ENCODE measurements at places on chromosomes 2 and 18.

DNA sequence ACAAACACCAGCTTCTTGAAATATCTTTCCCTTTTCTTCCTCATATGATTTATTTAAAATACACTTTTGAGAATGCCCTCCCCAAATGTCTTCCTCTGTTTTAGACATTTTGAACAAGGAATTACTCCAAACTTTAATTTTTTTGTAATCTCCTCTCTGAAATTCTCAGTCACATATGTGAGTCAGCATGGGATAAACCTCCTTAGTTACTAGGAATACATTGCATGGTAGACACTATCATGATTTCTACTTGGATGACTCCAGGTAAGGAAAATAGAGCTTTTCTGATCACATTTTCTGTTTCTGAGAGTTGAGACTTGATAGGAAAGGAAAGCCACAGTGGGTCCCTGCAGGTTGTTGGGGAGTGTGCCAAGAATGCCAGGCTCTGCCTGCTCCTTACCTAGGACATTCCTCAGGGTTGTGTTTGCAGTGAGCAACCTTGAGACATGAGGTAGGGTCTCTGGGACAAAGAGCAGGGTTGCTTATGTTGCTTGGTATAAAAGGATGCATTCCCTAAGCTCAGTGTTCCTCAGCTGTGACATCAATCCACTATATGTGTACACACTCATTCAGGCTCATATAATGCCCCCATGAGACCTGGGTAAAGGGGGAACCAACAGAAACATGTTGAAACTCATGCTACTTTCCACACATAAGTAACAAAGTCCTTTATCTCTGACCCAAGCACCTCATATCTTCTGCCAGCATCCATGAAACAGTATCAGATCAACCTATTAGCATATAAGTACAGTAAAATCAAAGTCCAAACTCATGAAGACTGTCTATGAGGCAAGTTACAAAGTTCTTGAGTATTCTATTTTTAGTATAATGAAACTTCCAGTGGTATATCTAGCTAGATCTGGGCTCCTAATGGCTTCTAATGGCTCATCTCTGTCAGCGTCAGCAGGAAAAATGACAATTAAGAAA, 112.8 kb upstream of the SCN1A start:
- no peak for DNase-seq

DNA sequence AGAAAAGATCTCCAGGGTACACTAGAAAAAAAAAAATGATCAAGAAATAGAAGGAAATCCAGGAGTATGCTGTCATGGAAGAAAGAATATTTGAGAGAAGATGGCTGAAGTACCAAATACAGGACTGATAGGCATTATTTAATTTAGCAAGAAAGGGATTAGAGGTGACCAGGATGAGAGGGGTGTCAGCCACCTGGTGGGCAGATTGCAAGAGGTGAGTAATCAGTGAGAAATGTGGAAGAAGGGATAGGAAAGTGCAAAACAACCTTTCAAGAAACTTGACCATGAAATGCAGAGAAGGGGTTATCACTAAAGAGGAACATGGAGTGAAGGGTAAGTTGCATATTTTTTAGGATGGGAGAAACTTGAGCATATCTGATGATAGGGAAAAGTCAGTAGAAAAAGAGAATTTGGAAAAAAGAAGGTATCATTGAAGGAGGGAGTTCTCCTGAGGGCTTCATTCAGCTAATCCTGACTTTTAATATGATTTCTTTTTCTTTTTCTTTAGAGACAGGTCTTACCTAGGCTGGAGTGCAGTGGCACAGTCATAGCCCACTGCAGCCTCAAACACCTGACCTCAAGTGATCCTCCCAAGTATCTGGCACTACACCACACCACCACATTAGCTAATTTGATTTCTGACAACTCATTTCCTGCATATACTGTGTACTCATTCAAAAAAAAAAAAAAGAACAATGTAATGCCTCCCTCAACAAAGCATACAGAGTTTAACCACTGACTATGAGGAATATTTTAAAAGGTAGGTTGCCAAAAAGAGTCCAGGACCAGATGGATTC, 101.3 kb downstream of the LRP2 start:
- DNase-seq: no peak

DNA sequence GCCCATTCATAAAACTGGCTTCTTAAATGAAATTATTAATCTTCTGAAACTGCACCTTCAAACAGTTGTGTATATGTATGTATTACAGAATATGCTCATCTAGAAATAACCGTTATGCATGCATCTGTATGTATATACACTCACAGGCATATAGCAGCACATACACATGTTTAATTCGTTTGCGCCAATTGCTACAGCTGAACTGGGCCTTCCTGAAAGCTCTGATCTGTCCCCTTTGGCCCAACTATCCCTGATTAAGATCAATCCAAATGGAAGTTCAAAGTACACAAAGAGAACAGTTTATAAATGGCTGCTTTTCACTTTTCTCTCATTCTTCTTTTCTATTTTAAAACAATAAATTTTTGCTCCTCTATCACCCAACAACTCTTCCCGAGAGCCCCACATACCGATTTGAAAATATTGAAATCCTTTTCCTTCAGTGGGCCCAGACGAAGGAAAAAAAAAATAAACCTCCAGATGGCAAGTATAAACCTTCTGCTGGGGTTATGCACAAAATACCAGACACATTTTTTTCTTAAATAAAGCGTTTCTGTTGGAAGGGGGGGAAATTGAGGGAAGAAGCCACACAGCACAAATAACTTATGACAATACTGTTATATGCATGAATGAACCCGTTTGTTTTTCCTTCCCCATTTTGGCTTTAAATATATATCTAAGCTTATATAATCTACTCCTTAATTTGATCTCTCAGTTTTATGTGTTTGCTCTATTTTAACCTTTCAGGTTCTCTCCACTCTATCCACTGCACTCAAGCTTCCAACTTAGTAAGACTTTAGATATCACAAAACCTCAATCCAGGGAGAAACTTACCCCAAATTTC, 267.3 kb downstream of the TCF4 start:
- DNase-seq: no peak

DNA sequence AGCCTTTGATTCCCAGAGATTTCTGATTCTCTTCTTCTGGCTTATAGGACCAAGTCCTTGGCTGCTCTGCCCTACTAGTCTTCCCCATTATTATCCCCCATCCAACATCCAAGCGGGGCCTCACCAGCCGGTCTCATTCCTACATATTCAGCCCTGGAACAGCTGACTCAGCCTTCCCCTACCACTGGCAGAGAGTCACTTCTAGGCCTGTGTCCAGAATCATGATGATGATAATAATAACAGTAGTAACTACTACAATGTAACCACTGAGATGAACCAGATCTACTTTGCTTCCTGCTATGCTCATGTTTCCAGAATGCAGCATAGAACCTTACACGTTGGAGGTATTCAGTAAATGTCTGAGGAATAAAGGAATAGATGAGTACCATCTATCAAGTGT, 295.2 kb downstream of the SRBD1 start:
- peak; percentile 49 for DNase-seq

DNA sequence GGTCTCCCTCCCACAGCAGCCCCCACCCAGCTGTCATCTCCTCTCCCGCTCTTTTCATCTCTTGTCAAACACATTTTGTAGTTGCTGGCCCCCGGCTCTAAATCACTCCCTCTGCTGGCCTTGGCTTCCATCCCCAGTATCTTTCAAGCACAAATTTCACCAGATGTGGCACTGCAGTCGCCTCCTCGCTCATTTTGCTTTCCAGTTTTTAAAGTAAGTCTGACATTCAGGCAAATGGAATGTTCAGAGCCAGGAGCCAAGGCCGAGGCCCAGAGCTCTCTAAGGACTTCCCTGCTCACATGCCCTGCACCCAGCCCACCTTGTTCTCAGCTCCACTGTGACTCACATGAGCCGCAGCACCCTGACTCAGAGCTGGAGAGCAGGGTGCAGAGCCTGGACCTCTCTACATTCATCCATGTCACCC, 158.4 kb downstream of the GALNT14 start:
- DNase-seq: peak; percentile 71

DNA sequence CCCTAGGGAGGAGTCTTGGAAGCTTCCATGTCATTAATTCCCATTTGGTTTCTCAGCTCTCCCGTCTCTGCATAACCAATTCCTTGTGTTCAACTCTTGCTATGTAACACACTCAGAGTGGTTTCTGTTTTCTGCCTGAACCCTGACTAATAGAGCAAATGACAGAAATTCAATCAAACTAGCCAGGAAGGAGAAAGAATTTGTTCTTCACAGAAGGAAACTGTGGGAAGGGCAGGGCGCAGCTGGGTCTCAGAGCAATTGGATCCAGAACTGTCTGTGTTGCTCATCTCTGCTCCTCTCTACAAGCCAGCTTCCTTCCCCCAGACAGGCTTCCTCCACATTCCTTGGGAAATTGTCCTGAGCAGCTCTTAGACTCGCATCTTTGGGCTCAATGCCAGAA, 269.8 kb downstream of the TNS1 start:
- no peak for DNase-seq

DNA sequence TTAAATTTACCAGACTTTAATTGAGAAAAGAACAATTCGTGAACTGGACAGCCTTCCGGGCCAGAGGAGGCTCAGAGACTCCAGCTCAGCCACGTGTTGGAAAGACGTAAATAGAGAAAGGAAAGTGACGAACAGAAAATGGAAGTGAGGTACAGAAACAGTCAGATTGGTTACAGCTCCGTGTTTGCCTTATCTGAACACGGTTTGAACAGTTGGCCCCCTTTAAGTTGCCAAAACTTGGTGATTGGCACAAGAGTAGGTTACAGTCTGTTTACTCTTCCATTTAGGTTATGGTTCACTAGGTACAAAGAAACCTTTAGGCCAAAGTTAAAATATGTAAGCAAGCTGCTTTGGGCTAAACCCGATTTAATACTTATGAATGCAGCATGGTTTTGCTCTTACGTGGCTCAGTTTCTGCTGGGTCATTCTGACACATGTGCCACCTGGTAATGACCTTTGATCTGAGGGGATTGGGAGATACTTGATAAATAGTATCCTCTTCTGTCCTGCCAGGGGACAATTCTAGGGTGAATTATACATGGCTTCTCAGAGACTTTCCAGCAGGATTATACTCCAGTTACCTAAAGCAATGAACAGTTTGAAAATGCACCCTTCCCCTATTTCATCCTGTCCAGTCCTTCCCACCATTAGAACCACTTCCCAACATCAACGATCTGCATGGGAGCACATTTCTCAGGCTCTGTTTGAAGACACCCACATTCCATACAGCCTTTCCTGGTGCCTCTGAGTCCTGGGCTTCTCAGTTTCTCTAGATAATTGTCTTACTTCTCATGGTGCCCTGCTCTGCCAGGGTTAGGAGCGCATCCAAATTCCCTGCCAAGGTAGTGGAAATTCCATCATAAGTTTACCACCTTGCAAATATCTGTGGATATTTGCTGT, 65.1 kb upstream of the TGIF1 start:
- DNase-seq: no peak

- DNase-seq: no peak
Observed at GRCh38 chr2:73935641-73936040, 9.0 kb downstream of the DGUOK start.

DNA sequence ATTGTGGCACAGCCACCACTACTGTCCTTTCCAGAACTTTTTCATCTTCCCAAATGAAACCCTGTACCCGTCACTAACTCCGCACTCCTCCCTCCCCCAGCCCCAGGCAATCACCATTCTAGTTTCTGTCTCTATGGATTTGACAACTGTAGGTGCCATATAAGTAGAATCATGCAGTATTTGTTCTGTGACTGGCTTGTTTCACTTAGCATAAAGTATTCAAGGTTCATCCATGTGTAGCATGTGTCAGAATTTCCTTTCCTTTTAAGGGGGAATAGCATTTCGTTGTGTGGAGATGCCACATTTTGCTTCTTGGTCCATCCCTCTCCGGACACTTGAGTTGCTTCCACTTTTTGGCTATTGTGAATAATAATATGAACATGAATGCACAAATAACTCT, 842 bp upstream of the CKAP2L start:
- no peak for DNase-seq

GRCh38 chr2:95525294-95526035, 40.9 kb upstream of the TRIM43B start:
- DNase-seq: no peak

DNA sequence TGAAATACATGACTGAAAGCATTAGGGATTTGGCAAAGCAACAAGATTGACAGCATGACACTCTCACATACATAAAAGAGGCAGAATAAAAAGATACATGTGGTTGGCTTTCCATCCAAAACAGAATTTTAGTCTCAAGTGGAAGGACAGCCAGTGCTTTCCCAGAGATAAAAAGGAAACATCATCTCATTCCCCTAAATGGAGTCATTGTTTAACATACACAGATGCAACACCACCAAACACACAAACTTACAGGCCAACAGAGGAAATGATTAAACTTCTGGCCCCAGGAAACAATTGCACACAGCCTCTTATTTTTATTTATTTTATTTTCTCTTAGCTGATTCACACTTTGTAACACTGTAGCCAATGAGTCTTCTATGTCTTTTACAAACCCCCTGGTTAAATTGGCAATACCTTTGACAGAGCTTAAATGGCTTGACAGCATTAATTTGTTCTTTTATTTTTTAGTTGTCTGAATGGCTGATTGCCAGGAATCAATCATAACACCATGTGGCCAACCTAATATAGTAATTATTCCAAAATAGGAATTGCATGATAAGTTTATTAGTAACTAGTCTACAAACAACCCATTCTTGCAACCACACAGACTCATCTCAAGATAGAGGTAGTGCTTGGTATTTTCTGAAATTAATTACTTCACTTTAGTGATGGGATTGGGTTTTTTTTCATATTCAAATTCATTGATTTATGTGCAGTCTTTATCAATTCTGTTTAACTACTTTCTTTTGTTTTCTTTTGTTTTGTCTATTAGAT, 190.5 kb downstream of the RND3 start:
- DNase-seq: no peak

DNA sequence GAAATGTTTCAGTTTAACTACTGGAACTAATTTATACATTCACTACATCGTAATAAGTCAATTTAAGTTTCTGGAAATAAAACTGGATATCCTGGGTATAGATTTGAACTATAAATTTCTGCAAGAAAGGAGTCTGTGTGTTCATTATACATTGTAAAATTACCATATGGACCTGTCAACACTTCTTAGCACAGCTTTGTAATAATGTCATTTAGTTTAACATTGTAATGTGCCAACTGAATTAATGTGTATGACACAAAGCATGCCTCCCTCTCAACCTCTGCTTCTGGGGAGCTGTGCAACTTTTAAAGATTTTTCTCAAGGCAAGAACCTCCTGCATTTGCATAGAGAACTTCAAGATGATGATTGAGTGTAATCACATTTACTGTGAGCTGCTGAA, 213.7 kb upstream of the GALNT5 start:
- no peak for DNase-seq

GRCh38 chr2:143675021-143675420, 545.8 kb downstream of the ARHGAP15 start:
- no peak for DNase-seq

DNA sequence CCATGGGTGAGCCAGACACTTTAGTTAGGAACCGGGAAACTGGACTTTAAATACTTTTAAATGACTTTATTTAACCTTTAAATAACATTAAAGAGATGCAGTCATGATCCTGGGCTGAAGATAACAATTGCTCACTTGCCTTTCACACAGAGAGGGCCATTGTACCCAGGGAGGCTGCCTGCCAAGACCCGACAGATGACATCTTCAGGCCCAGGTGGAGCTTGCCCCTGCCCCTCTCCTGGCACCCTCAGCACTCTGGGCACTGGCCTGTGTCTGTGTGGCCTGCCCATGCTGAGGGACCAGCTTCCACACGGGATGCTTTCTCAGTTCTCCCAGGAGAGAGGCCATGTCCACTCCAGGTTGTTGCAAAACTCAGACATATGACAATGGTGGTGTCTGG, 216.4 kb upstream of the MYT1L start:
- DNase-seq: no peak
